ENCODE measurements at places on chromosomes 5 and 9. TPM values are rescaled to one million over a fixed set of nuclear protein-coding genes. Genes with fewer than 3 reads are reported as not detected.

Gene ZNF484
- 13.7 TPM for total RNA-seq

Gene KIF12
- 2.3 TPM for total RNA-seq

DNA sequence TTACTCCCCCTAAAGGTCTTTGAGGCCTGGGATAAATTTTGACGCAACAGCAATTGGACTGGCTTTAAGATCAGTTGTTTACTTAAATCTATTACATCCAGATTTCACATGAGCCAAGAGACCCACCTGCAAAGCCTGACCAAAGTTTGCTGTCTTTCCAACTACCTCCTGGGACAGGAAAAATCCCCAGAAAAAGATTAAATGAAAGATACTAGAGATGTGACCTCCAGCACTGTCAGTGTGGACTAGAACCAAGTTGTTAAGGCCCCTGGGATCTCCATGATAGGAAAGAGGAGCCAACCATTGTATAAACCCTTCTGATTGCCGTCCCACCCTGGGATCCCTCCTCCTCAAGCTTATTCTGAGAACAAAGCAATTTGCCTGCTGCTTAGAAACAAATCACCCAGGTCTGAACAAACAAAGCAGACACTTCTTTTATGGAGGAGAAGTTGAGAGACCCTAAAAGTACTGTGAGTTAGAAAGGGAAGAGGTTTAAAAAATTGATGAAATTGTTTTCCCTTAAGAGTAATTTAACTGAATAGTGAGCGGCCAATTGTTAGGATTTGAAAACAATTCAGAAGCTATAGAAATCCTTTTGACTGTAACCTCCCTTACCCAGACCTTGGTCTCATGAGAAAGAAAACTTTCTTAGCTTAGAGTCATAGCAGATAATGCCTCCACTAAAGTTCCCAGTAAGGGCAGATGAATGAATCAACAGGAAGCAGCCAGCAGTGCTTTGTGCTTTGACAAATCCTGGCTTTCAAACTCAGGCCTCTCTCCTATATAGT lies 255.2 kb downstream of the TMEM167A start:
- DNase-seq, result peak; percentile 52

Gene TSPAN17
- total RNA-seq, result 16.6 TPM

DNA sequence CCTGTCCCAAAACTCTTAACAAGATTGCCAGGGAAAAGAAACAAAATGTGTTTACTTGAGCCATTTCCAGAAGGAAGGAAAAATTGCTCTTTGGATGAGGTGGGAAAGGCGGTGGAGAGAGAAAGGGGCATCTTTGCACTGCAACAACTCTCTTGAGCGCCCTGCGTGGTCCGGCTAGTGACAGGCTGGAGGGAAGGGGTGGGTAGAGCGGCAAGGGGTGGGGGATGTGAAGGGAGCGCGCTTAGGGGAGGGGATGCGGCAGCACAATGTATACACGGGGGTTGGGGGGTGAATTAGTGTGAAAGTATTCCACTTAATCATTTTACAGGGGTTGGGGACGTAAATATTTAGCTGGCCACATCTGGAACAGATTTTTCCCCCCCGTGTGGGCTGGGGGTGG lies 1.3 kb downstream of the FGF10 start:
- DNase-seq, result peak; percentile 83

Gene C9
- total RNA-seq, result 0.10 TPM

DNA sequence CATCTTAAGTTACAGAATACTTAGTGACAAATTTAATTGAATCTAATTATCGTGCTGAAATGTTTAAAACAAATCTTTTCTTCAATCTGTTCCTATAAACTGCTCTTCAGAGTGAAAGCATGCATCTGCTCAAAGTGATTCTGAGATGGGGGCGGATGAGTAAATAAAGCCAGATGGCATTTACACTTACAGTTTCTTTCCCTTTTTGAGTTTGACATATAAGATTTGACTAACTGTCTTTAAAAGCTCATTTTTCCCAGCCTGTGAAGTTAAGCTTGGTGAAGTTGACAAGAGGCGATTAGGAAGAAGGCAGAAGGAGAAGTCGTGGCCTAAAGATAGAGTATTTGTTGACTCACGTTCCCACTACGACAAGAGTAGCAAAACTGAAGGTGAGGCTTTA lies 137.4 kb downstream of the LPAR1 start:
- peak; percentile 22 for DNase-seq

GRCh38 chr5:148841519-148841918 lies 15.1 kb downstream of the ADRB2 start:
- no peak for DNase-seq

DNA sequence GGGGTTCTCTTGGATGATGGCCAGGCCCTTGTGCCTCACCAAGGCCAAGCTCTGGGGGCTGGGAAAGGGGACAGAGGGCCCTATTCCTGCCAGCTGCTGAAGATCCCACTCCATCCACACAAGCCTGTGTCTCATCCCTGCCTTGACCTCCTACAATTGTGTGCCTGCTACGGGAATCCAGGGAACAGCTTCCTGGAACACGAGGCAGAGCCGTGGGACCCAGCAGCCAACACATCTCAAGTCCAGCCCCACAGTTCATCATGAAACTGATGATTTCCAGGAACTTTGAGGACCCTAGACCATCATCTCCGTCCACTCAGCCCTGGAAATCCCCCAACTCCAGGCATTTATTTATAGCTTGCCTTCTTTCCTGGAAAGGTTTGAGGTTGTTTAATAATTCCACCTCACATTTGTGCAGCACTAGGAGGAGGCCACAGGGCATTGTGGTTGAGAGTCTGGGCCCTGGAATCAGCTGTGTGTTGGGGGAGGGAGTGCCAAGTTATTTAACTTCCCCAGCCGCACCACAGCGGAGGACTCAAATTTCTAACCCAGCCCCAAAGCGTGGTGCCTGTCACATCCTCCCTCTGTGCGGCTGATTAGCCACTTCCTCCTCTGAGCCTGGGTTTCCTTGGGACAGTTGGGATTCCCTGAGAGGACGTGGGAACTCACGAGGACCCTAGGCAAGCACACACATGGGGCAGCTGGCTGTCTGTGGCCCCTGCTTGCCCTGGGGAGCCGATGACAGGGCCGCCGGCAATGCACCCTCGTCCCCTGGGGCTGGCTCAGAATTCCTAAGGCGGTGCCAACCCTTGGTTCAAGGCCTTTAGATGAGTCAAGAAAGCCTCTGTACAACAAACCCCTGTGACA lies 58.2 kb upstream of the GGTA1 start:
- peak; percentile 85 for DNase-seq

DNA sequence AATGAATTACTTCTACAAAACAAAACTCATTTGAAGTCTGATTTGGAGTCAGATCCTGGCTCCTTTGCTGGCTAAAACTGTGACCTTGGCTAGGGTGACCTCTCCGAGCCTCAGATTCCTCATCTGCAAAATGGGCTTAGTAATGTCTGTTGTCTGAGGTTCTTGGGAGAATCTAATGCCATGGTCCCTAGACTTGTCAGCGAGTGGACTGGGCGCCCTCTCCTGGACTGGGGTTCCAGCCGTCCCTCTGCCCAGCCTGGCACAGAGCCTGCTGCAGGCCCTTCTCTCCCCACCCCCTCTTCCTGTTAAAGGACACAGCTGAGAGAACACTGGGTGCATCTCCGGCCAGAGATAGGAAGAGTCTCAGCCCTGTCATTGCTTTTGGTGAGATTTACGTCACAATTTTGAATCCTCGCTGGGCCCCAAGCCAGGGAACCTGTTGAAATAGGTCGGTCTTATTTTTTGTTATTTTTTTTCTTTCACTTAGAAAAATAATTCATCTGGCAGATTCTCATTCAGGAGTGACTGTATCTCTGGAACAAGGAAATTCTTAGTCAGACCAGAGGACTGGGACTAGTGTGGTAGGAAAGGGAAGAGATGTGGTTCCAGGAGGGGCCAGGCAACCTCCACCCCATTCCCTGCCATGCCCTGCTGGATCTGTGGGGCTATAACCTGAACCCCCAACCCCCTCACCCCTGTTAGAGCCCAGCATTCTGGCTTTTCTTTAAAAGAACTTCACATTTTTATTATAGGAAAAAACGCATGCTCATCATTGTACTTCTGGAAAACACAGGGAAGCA lies 48.2 kb upstream of the RPL26L1 start:
- no peak for DNase-seq

- no peak for DNase-seq
Measured at GRCh38 chr9:113945784-113946183, 69.7 kb downstream of the ZNF618 start.

Gene PDZD2
- 34.9 TPM for total RNA-seq

GRCh38 chr5:92378966-92379611 lies 996.0 kb upstream of the ARRDC3 start:
- DNase-seq, result no peak

GRCh38 chr5:36206913-36207312 lies 34.8 kb downstream of the NADK2 start:
- no peak for DNase-seq

DNA sequence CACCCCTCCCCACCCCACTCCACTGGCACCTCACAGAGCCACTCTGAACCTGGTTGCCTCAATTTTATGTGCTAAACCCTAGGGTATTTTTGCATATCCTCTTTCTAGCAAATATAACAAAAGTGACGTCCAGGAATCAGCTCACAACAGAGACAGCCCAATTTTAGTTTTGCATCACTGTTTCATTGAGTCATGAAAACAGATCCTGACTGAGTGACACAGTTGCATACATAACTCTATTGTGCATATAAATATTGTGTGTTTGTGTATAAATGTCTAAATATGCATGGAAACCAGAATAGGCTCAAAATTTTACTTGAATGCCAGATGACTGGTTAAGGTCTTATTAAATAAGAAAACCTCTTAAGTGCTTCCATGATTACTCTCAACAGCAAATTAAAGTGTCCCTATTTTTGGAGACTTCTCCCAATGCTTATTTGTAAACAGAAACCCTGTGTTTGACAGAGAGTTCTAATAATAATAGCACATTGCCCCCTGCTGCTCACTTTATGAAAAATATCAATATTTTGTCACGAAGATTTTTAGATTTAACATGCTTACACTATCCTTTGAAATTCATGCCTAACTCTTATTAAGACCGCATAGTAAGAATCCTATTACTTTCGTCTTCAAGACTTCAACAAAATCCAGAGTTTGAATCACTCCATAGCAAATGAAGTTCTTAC lies 75.5 kb upstream of the PRRC1 start:
- DNase-seq, result peak; percentile 14

Gene SPINK6
- total RNA-seq, result not detected

DNA sequence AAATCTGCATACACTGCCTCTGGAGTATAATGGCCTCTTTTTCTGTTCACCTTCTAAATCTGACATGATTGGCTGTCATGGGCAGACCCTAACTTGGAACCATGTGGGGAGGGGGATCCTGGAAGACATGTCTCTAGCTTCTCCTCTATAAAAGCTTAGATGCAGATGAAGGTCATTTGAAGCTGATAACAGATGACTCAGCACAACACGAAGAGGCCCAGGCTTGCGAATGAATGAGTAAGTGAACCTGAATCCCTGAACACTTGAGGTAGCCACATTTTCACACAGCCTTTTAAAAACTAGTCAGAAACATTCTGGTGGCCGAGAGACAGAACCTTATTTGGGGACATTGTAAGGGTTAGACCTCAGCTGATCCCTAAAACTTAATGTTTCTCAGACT lies 282.6 kb downstream of the ELAVL2 start:
- DNase-seq, result no peak

- DNase-seq, result no peak
Measured at GRCh38 chr5:99109894-99110293, 181.1 kb upstream of the CHD1 start.

DNA sequence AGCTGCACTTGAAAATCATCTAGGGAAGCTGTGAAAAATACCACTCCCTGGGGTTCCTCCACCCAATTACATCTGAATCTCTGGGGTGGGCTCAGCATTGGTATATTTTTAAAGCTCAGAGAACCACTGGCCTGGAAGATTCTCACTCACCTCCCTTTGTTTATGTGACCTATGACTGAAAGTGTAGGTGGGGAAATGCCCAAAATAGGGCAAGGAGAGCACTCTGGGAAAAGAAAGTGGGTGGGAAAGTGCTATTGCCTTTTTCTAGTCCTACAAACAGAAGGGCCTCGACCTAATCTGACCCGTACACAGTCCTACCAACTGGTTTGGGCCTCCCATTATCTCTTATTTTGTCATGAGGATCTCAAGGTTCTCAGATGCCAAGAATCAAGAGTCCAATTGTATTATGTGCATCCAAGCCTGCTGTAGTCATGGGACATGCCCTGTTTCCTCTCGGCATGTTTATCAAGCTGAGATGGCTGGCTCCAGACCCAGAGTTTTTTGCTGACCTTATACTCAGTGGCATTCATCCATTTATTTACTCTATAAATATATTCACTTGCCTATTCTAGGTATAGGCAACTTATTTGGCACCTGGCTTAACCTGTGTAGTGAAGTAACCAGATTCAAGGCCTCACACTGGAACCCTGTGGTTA lies 483.7 kb downstream of the ENC1 start:
- no peak for DNase-seq

Gene OSMR
- 19.1 TPM for total RNA-seq

Gene ARHGAP26
- total RNA-seq, result 40.6 TPM

DNA sequence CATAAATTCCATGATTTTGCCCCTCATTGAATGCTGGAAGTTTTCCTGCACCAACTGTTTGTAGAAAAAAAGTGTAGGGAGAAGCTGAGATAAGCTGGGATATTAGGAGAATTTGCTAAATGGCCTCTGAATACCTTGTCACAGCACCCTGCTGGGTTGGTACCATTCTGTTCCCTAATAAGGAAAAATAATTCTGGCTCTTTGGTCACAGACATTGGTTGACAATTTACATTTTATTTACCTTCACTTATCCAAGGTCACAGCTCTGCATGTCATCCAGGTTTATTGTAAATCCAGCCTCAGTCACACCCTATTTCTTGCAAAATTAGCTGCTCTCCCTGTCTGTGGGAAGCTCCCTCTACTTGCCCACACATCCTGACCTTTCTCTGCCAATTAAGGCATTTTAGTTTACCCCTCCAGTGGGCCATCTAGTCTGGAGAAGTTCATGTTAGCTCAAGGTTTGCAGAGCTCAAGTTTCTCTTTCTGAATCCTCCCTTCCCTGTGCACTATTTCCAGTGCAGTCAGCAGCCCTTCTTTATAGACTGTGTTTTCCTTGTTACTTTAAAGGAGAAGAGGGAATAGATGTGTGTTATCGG lies 115.4 kb upstream of the NTRK2 start:
- DNase-seq, result no peak

DNA sequence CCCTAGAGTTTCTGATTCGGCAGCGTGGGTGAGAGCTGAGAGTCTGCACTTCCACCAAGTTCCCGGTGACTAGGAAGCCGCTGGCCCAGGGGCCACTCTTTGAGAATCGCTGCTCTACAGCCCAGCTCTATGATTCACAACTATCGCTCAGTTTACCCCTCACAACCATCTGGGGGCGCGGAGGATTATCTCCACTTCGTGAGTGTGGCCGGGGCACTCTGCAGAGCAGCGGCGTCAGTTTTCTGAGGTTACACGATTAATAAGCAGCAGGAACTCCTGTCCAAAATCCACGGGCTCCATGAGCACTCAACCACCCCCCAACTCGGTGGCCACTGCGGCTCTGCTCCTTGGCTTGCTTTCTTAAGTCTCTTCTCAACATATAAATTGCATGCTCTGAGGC lies 19.3 kb downstream of the CORO2A start:
- no peak for DNase-seq

- no peak for DNase-seq
Measured at GRCh38 chr5:142095035-142095434, 13.5 kb upstream of the NDFIP1 start.

Gene OR1Q1
- total RNA-seq, result not detected

GRCh38 chr5:80055491-80056170 lies 20.5 kb downstream of the THBS4 start:
- DNase-seq, result no peak

Gene FAM120AOS
- 22.0 TPM for total RNA-seq

- DNase-seq, result no peak
Measured at GRCh38 chr9:82168585-82168984, 180.0 kb downstream of the SPATA31D1 start.

- no peak for DNase-seq
Measured at GRCh38 chr9:26058111-26058895, 380.1 kb upstream of the TUSC1 start.

Gene REEP2
- total RNA-seq, result 1.7 TPM

Gene CREB3
- 19.0 TPM for total RNA-seq
